ENCODE measurements at places on chromosomes 12 and 14.
A peak's percentile ranks its signal among the peaks of the same experiment; 100 is the strongest.

DNA sequence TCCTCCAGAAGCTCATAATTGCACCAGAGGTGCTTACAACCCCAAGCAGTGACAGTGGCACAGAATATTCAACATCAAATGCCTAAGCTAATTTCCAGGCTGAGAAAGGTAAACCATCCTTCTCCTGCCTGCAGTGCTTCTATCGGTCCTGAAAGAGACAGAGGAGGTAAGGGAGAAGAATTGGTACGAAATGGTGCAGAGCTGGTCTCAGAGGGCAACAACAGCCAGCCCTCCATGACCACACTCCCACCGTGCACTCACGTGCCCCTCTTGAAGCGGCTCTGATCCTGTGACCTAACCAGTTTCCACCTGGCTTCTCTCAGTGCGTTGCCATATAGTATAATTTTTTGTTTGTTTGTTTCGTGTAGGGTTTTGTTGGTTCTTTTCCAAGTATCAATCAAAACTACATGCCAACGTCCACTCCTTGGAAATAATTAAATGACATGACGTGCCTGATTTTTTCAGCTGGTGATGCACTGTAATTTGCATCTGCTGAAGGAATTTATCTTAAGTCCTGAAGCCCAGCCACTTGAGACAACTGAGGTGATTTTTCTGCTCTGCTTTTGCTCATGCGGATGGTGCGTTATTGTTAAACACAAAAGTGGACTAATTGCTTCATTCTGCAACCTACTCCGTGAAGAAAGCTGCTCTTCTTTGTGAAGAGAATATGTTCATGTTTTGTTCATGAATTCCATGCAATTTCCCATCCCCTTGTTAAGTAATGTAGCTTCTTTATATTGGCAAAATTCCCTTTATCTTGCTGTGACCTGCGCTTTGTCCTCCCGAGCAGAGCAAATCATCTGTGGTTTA, 1.3 kb upstream of the ATP2A2 start:
- no peak for DNase-seq

GRCh38 chr12:93772003-93772700, 95.0 kb downstream of the CRADD start:
- no peak for DNase-seq

DNA sequence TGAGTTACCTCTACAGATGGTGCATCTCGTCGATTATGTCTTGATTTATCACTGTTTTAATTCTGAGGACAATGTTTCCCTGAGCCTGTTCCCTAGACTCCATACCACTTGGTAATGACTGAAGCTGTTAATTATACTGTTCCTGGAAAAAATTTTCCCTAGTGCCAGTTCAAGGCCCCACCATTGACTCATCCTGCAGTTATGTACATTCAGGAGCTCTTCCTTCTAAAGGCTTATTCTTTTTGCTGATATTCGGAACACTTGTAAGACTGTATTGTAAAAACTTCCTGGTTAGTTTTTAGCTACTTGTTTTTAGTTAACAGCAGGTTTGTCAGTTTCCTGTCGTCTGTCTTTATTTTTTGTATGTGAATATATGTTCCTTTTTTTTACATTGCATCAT, 30.4 kb upstream of the PPP2R5E start:
- DNase-seq, result no peak

GRCh38 chr12:49491823-49492222, 47.0 kb upstream of the KCNH3 start:
- no peak for DNase-seq

DNA sequence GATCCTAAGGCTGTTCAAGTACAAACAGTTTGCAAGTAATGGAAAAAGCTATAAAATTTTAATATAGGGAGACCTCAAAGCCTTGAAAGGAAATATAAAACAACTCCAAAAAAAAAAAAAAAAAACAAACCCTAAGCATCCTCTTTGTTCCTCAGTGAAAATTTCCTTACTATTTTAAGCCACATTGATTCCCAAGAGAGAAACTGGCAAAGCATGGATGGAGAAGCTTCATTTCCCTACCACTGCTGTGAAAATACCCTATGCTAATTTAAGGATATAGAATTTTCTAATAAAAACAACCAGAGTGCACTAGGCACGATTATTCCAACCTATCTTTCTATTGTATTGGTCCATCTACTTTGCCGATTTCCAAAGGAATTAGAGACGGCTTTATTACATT, 283.1 kb downstream of the CACNA1C start:
- DNase-seq, result no peak

GRCh38 chr12:21800011-21800410, 25.5 kb upstream of the KCNJ8 start:
- DNase-seq, result no peak

- DNase-seq, result no peak
Measured at GRCh38 chr14:104189629-104190335, 51.4 kb downstream of the KIF26A start.

DNA sequence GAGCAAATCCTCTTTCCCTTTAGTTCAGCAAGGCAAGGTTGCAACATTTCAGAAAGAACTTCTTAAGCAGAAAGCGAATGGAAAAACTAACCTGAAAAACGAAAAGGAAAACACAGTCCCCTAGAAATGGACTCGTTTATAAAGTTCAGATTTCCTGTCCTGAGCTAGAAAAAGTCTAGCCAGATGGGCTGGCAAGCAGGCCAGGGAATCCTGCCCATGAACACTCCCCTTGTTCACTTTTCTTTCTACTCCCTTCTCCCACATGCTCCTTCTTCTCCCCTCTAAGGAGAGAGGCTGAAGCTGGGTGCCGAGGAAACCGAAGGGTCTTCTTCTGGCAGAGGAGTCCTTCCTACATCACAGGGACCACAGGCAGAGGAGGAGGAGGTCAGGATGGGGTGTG, 27.1 kb downstream of the LTBP2 start:
- DNase-seq, result no peak

DNA sequence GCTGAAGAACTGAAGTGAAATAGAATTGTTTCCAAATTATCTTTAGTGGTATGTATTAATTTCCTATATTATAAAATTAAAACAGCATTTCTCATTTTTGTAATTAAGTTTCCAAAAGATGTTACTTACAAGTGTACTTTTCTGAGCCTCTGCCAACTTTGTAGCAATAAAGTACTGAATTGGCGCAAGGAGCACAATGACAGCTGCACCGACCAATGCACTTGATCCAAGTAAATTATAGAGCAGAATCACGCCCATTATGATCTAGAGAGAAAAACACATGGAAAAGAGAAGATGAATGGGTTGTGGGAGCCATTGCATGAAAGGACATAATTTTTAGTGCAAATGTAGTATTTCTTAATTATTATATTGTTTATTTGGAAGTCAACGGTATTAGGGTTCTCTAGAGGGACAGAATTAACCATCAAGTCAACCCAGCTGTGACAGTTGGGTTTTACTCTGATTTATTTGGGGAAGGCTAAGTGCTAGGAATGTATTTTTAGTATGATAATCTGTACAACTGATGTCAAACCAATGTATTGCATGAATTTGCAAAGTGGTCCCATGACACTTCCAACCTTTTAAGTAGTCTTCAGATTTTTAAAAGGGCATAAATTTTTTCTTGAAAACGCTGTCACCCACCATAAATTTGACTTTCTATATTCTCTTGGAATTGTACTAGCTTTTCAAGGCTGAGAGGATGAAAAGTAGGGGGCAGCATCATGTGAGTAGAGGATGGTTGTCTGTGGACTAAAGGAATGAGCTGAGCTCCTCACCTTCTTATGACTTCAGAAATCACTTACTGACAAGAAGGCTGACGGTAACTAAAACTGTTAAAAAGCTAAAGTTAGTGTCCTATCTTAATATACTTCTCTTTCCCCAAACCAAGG, 33.0 kb downstream of the ABCC9 start:
- DNase-seq, result no peak

DNA sequence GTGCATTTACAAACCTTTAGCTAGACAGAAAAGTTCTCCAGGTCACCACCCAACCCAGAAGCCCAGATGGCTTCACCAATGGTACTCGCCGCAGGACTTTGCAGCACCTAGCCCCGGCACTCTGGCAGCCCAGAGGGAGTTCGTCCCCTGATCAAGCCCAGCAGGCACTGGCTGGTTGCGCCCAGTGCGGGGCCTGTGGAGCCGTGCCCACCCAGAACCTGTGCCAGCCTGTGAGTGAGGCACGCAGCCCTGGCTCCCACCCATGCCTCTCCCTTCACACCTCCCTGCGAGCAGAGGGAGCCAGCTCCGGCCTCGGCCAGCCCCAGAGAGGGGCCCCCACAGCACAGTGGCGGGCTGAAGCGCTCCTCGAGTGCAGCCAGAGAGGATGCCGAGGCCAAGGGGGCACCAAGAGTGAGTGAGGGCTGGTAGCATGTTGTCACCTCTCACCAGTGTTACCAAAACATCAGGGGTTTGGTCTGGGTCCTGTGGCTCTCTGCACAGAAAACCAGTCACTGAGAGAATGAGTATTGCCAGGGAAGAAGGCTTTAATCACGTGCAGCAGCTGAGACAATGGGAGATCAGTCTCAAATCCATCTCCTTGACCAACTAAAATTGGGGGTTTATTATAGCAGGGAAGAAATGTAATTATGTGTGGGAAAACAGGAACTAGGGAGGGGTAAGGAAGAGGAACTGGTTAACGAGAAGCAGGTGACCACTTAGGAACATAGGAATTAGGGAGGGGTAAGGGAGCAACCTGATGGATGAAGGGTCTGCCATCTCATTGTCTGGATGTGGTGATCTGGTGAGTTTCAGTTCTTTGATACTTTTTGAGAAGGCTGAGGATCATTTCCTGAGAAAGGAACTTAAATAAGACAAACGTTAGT, 151.3 kb downstream of the NUBPL start:
- DNase-seq, result no peak

- no peak for DNase-seq
Measured at GRCh38 chr14:64826845-64827244, 52.9 kb downstream of the SPTB start.

- DNase-seq, result no peak
Measured at GRCh38 chr14:87139299-87139698, 853.7 kb downstream of the GALC start.

- DNase-seq, result no peak
Measured at GRCh38 chr14:95488376-95489213, 27.9 kb downstream of the SYNE3 start.

DNA sequence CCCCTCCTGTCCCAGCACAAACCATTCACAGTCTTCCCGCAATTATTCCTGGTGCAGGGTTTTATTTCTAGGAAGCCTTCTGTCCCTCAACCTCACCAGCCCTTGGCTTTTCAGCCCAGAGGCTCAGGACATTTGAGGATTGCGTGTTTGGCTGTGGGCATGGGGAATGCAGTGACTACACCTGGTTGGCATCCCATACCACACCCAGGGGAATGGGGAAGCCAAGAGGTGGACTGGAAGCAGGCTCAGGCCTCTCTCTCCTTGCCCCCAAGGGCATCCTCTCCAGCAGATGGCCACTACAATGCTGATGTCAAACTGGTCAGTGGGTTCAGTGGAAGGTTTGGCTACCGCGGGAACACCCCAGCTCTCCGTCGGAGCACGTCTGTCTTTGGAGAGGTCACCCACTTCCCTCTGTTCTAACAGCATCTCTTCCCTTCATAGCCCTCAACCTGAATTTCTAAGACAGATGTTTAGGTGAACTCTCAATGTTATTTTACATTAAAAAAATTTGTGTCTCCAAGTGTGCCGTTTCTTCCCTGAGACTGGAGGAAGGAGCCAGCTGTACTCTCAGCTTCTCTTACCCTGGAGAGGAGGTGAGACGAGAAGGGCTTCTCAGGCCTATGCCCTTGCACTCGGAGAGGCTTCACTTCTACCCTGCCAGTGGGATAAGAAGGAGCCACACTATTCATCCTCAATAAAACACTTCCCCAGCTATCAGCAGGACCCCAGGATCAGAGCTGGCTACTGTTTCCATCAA, 35.5 kb downstream of the DCAF4 start:
- DNase-seq, result no peak

GRCh38 chr14:92676403-92677086, 71.9 kb downstream of the LGMN start:
- DNase-seq, result no peak

DNA sequence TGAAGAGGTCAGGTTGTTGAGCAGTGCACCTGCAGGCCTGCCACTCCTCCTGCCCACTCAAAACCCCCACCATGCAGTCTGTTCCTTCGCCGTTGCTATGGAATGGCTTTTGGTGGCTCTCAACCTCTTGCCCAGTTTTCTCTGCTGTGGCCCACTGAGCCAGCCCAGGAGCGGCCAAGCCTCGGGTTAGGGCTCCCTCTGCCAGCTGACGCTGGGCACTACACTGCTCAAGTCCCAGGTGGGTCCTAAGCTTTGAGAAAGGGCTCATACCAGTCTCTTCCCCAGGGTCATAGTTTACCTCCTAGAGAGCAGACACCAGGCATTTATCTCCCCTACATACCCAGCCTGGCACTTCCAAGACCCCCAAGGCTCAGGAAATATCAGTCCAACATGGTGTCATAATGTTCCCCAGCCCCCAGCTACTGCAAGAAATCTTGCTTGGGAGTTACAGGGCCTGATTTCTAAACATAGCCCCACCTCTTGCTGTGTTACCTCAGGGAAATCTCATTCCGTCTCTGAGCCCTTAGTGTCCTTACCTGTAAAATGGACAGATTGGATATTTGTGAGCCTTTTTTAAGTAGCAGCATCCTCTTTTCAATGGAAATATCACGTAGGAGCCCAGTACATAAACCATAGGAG, 59.4 kb downstream of the TSPAN11 start:
- peak; percentile 87 for DNase-seq

- DNase-seq, result no peak
Measured at GRCh38 chr14:60757567-60758002, 23.0 kb downstream of the MNAT1 start.

DNA sequence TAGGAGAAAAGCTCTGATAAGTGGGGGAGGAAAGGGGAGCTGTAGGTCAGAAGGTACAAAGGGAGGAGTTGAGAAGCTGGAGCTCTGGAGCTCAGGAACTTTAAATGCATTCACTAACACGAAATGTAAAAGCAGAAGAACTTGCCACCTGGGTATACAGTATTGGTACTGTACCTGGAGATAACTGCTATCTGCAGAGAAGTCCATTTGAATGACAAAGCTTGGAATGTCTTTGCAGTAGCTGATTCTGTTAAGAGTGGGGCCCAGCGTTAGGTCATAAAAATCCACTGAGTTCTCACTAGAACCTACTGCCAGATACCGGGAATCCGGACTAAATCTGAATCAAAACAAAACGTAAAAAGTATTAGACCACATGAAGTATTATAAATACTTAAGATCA, 55.6 kb downstream of the ZC3H14 start:
- no peak for DNase-seq

- DNase-seq, result no peak
Measured at GRCh38 chr12:57089271-57090245, 644 bp downstream of the NAB2 start.
